ENCODE measurements at places on chromosomes 7 and 10.
A peak's percentile ranks its signal among the peaks of the same experiment; 100 is the strongest.

DNA sequence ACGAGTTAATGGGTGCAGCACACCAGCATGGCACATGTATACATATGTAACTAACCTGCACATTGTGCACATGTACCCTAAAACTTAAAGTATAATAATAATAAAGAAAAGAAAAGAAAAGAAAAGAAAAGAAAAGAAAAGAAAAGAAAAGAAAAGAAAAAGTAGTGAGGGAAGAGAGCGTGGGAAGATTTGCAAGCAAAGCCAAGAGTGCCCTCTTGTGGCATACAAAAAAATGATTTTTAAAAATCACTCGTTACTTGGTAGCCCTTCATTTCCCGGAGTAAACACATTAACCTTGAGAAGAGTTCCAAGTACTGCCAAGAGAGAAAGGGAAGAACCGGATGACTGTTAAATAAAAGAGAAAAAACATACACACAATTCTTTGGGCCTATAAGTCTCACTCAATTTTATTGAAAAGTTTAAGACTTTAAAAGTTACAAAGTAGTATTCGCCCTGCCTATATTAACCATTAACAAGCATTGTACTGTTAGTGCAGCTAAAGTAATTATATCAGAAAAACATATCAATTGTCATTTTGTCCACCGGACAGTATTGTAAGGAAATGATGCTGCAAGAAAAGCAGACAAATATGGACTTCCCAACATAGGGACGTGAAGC, 6.2 kb upstream of the CH25H start:
- peak; percentile 55 for DNase-seq

DNA sequence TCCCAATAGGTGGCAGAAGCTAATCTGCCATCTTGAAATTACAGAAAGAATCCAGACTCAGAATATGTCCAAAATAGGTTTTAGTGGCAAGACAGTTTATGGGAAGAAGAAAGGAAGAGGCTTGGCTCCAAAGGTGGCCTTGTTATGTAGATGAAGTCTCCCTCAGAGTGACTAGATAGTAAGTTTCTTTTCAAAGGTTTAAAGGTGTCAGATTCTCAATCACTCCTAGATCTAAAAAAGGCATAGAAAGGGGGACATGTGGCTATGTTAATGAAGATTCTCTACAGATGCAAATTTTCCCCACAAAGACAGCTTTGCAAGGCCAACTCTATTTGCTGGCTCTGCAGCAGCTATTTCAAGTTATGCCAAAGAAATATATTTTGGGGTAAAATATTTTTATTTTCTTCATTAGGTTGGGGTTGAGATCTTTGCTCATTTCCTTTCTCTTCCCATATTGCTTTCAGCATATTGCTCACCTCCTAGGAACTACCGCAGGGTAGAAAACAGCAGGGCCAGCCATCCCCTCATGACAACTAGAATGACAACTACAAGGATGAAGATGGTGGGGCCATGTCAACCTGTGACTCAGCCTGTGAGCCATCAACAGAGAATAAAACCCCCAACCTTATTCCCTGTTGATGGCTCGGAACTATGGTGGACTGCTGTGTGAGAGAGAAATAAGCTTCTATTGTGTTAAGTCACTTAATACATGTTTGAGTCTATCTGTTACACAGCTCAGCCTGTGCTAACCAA, 274.0 kb upstream of the GALNT17 start:
- DNase-seq, result no peak

DNA sequence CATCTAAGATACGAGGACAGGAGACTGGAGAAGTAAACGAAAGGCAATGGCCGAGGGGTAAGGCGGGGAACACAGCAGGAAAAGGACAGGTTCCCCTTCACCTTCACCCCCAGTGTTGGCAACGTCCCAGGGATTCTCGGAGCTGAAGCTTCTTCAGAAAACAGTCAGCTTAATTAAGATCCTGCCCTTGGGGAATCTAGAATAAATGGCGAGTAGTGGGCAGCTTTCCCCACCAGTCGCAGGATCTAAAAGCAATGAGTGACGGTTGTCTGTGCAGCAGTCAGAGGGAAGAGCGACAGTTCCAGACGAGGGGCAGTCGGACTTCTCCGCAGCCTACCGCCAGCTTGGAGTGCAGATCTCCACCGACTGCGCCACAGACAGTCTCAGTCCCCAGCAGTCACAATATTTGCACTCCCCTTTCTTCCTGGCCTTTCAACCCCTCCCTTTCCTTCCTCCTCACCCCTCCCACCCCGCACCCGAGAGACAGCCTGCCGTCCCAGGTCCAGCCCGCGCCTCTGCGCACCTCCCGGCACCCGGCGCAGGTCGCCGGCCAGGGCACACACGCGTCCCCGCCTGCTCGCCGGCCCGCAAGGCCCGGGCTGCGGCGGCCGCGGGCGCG, 10.9 kb upstream of the SP8 start:
- DNase-seq, result no peak

DNA sequence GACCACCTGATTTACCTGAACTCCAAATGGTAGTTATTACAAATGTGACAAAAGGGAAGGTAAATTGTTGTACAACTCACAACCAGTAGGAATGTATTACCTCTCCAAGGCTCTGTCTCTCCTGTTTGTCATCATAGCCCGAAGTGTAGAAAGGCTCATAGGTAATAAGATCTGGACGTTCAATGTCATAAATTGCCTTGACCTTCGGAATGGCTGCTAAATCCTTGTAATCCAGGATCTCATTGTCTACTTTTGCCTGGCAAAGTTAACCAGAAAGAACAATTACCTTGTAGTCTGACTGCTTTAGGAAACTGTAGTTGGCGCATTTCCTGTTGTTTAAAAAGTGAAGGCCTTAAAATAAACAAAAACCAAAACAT, 68.6 kb upstream of the AFAP1L2 start:
- DNase-seq, result no peak

- DNase-seq, result no peak
Measured at GRCh38 chr7:39827571-39827970, 122.5 kb upstream of the CDK13 start.

DNA sequence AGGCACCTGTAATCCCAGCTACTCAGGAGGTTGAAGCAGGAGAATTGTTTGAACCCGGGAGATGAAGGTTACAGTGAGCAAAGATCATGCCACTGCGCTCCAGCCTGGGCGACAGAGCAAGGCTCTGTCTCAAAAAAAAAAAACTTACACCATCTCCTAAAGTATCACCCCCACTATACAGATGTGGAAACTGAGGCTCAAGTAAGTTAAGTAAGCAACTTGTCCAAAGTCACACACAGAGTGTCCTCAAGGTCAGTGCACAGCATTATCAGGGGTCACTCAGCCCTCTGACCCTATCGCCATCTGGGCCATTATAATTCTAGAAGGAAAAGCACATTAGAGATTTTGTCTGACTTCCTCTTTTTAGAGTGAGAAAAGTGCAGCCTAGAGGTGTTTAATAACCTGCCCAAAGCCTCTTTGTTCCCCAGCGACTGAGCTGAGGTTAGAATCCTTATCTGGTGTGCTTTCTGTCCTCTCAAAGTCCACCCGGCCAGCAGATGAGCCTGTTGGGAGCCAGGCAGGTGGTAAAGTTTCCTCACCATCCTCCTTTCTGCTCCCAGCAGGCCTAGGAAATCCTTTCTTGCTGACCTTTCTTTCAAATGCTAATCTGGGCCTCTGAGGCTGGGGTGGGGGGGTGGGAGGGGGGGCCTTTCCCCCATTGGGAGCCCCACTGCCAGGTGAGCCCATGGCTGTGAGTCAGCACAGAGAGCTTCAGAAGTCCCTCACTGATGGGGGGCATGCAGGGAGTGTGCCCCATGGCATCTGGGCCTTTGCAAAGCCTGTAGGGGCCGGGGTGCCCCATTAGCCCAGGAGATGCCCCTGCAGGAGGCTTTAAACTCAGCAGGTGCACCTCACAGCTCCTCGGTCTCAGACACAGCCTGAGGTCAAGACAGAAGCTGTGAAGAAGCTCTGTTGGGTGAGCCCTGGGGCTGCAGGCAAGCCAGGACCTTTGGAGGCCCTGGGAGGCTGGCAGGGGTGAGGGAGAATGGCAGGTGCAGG, 12.0 kb upstream of the KCNMA1 start:
- DNase-seq, result peak; percentile 13

- DNase-seq, result no peak
Measured at GRCh38 chr7:123655614-123656013, at the start of gene LMOD2. LMOD2 (plus strand) TSS chr7:123655866; CDS start chr7:123655964, 98 bp downstream.

DNA sequence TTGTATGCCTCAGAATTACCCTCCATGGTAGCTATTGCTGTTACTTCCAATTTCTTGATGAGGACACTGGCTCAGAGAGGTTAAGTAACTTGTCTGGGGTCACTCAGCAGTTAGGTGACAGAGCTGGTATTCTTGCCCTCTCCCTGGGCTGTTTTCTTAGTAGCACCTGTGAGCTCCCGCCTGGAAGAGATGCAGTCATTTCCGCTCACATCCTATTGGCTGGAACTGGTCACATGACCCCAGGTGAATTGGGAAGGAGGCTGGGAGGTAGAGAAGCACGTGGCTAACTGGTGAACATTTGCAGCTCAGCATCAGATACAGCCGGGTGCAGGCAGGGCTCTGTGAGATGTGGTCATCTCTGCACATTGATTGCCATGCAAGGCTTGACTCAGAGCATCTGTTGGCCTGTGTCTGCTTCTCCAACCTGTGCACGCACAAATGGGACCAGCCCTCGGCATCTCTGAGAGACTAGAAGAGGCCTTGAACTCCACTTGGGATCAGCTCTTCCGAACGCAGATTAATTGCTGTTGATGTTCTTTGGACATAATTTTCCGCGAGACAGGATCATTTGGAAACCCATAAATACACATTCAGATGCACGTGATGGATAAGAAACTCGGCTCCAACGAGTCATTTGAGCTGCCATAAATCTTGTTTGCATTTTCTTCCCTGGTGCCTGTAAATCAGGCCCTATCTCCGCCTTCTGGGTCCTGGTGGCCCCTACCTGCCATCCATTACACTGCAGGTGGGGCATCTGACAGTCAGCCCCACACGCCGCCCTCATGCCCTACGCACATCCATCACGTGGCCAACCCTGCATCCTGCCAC, 42.8 kb downstream of the MYL10 start:
- no peak for DNase-seq

GRCh38 chr10:85673270-85673669, 693.3 kb downstream of the GRID1 start:
- no peak for DNase-seq

GRCh38 chr7:73908123-73908611, 47.2 kb downstream of the TMEM270 start:
- no peak for DNase-seq

DNA sequence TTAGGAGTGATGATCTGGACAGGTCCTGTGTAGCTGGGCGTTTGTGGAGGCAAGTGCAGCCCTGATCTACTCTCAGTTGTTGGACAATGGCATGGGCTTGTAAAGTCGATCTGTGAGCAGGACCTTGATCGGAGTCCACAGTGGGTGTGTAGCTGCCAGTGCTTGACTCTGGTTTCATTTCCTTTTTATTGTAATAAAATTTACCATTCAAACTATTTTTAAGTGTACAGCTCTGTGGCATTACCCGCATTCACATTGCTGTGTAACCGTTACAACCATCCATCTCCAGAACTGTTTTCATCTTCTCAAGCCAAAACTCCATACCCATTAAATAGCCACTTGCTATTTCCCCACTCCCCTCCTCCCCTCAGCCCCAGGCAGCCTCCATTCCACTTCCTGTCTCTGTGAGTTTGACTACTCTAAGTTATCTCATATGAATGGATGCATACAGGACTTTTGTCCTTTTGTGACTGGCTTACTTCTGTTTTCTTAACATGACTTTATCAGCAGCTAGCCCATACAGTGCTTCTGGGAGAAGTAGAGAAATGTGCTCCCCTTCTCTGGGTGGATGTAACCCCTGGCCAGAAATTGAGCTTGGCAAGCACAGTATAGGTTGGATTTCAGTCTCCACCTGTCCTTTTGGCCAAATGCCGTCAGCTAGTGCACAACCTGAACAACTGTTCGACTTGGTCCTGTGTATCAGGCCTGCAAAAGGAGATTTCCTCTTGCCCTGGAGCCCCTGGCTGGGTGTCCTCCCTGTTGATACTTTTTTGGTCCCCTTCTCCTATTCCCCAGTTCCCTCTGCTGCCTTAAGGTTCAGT, 180.0 kb downstream of the LRMDA start:
- DNase-seq, result no peak

GRCh38 chr7:50855526-50855925, 72.8 kb upstream of the GRB10 start:
- DNase-seq, result no peak

GRCh38 chr10:118403967-118404366, 61.8 kb upstream of the FAM204A start:
- DNase-seq, result no peak

DNA sequence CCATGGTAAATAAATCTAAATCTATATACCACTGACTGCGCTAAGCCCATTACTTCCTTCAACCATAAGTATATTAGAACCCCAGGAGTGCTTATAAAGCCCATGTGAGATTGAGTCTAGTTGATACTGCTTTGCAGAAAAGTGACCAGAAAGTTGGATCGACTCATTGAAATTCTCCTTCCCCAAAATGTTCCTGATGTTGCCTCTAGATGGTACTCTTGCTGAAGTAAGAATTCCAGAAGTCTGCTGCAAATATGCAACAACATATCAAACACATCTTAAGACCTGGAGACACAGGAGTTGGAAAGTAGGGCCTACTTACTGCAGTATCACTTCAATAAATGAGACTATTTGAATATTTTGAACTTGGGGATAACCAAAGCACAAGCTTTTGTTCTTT, 550.8 kb downstream of the IPMK start:
- peak; percentile 4 for DNase-seq

GRCh38 chr7:130063036-130063435, 7.3 kb upstream of the KLHDC10 start:
- peak; percentile 78 for DNase-seq

GRCh38 chr10:51640120-51640819, 59.1 kb downstream of the CSTF2T start:
- DNase-seq, result no peak

- no peak for DNase-seq
Measured at GRCh38 chr10:5904227-5904626, 14.2 kb downstream of the FBH1 start.

- no peak for DNase-seq
Measured at GRCh38 chr7:158024351-158024715, 563.3 kb downstream of the PTPRN2 start.

DNA sequence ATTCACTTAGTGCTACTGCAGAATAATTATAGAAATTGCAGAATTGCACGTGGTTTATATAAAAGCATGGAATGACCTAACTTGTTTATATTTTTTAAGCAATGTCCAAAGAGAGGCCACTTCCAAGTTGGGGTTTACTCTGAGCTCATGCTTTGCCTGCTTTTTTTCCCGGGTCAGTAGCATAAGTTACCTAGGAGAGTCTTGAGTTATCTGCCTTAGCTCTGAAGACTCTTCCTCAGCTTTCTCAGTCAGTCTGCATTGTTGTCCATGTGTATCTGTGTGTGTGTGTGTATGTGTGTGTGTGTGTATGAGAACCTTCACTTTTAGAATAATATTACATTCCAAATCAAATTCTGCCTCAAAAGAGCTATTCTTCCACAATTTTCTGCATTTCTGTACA, 239.5 kb upstream of the TCF7L2 start:
- DNase-seq, result no peak

GRCh38 chr7:27631391-27631790, 31.3 kb downstream of the HIBADH start:
- no peak for DNase-seq

DNA sequence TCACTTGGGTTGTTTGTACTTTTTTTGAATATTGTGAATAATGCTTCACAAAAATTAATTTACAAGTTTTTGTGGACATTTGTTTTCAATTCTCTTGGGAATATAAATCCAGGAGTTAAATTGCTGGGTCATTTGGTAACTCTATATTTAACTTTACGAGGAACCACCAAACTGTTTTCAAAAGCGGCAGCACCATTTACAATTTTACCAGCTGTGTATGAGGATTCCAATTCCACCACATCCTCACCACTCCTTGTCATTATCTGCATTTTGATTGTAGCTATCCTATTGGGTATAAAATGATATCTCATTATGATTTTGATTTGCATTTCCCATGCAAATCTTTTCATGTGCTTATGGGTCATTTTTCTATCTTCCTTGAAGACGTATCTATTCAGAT, 4.0 kb upstream of the NUDT13 start:
- no peak for DNase-seq
